Thymus (tissue), 14 donors: ENCODE measurements at places on chromosomes 6 and 20.

DNA sequence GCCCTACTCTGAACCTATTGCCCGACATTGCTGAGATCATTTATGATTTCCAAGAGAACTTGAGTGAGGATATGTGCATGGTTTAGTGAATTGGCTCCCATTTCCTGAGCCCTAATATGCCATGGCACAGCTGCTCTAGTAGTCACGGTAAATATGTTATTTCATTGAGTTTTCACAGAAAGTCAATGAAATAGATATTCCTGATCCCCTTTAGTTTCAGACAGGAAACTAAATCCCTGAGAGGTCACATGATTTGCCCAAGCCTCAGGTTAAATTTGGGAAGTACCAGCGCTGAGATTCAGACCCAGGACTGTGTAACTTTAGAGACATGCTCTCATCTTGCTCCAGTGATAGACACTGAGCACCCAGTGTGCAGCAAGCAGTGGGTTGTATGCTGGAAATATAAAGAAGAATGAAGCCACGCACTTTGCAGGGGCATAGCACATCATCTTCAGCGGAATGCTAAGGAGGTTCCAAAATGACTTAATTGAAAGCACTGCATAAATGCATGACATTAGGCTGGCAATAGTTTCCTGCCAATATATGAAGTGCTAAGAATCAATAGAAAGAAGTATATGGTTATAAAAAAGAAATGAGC lies 70.6 kb downstream of the FARS2 start:
- H3K4me3 ChIP-seq = no peak overlapping the region
- no peaks in the 10 kb centered on the region for H3K27me3 ChIP-seq
- DNase-seq = no peak
- H3K36me3 ChIP-seq = no peaks in the 10 kb centered on the region
- H3K4me1 ChIP-seq = no peaks in the 10 kb centered on the region

DNA sequence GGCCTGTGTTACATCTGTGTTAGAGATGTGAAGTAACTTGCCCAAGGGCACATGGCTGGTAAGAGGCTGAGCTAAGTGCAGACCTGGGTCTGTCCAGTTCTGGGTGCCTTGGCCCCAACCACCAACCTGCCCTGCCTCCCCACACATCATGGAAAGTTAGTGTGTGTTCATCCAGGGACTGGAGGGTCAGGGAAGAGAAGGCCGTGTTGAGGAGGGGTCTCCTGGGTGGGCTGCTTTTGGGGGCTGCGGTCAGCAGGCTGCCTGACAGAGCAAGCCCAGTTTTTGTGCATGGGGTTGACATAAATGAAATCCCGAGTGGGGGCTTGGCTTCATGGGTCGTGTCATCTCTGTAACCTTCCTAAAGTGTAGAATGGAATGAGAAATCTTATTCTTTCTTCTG lies 10.9 kb downstream of the PYGB start:
- DNase-seq = no peak
- no peak overlapping the region for H3K27ac ChIP-seq

- DNase-seq = no peak
- no peak overlapping the region for H3K27ac ChIP-seq
- H3K4me3 ChIP-seq = no peak overlapping the region
- H3K4me1 ChIP-seq = no peaks in the 10 kb centered on the region
- H3K36me3 ChIP-seq = peaks cover 55% of the 10 kb centered on the region
- no peaks in the 10 kb centered on the region for H3K27me3 ChIP-seq
Observed at GRCh38 chr20:47304287-47304686, 52.2 kb downstream of the ZMYND8 start.

- H3K4me1 ChIP-seq = peaks cover 4% of the 10 kb centered on the region
- H3K36me3 ChIP-seq = no peaks in the 10 kb centered on the region
- no peak overlapping the region for H3K27ac ChIP-seq
- no peaks in the 10 kb centered on the region for H3K27me3 ChIP-seq
- no peak overlapping the region for H3K4me3 ChIP-seq
Observed at GRCh38 chr6:5513408-5513807, 252.1 kb downstream of the FARS2 start.

- H3K27me3 ChIP-seq = no peaks in the 10 kb centered on the region
- H3K4me3 ChIP-seq = no peak overlapping the region
Observed at GRCh38 chr6:25579391-25579883, 72.6 kb upstream of the SCGN start.
